NCI-H1105 treated with DMSO at 0.1 percent for 48 hours (cell line): ENCODE measurements at places on chromosomes 2 and 18.

- DNase-seq = no peak
These were observed 207.5 kb downstream of the STK39 start for GRCh38 chr2:168039881-168040280.

- no peak for DNase-seq
These were observed 58.4 kb downstream of the ALPK2 start for GRCh38 chr18:58570360-58571064.

GRCh38 chr18:34828093-34828492, 118.0 kb downstream of the DTNA start:
- DNase-seq = no peak

GRCh38 chr2:207768168-207768865, 1.4 kb downstream of the FZD5 start:
- peak; percentile 33 for DNase-seq

GRCh38 chr2:127638361-127639110, 7.4 kb upstream of the GPR17 start:
- no peak for DNase-seq

- no peak for DNase-seq
These were observed 17.5 kb downstream of the AFG3L2 start for GRCh38 chr18:12359515-12359927.

DNA sequence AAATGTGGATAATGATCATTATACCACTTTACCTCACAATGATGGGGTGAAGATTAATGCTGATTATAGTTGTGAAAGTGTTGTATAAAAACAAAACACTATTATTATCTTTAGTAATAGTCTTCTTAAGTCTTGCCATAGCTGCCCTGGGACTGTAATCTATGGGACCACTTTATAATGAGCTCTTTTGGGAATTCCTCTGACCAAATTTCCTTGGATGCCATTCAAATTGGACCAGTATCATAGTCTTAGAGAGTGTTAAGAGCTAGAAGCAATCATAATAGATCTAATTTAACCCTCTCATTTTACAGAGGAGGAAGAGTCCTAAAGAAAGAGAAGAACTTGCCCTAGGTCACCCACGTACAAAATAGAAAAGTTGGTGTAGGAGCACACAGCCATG, 457.7 kb upstream of the SLC14A2 start:
- DNase-seq = no peak

DNA sequence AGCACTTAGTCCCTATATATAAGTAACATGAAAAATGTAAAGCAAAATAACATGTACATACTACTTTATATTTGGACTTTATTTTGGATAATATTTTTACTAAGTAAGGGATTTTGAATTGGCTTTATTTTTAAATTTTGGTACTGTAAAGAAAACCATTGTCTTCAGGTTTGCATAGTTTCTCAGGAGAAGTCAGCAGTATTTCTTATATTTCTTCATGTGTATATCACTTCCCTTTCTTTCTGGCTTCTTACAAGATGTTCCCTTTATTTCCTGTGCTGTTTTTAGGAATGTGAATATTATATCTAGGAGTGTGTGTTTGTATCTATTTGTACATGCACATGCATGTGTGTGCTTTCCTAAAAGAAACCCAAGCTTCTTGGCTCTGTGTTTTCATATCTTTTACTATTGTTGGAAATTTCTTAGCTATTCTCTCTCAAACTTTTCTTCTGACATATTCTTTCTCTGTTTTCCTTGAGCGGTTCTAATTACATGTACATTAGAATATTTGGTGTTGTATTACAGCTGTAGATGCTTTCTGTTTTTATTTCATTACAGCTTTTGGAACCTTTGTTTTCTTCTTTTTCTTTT, 1549.7 kb upstream of the ACVR2A start:
- no peak for DNase-seq

GRCh38 chr18:65620076-65620696, 130.6 kb upstream of the CDH7 start:
- no peak for DNase-seq
